ENCODE measurements at places on chromosomes 1 and 21.

DNA sequence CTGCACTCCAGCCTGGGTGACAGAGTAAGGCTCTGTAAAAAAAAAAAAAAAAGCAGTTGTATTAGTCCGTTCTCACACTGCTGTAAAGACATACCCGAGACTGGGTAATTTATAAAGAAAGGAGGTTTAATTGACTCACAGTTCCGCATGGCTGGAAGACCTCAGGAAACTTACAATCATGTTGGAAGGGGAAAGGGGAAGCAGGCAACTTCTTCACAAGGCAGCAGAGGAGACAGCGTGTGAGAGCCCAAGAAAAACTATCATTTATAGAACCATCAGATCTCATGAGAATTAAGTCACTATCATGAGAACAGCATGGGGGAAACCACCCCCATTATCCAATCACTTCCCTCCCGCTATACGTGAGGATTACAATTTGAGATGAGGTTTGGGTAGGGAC lies 151.7 kb upstream of the NR5A2 start:
- DNase-seq: no peak

GRCh38 chr1:211326528-211327345 lies at the start of gene TRAF5:
TSS of gene TRAF5 (plus strand) at chr1:211326833. CDS start at chr1:211353240, 26,407 bp downstream.
- peak; percentile 58 for DNase-seq

- DNase-seq: peak; percentile 20
Measured at GRCh38 chr1:61659061-61659460, 65.9 kb downstream of the TM2D1 start.

DNA sequence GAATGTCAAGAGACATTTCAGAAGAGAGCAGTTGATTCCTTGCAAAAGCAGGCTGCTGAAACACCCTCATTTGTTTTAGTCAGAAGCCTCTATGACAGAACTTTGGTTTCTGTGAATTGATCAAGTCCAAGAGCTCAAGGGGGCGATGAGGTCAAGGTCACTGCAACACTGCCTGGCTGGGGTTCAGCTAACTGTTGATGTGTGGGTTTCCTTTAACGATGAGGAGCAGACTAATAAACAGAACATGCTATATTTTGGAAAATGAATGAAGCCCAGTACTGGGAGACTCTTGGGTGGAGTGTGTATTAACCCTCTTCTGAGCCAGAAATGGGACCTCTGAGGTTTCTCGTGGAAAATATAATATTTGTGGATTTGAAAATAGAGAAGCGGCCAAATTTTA lies 109.3 kb downstream of the ZC3H11B start:
- no peak for DNase-seq

DNA sequence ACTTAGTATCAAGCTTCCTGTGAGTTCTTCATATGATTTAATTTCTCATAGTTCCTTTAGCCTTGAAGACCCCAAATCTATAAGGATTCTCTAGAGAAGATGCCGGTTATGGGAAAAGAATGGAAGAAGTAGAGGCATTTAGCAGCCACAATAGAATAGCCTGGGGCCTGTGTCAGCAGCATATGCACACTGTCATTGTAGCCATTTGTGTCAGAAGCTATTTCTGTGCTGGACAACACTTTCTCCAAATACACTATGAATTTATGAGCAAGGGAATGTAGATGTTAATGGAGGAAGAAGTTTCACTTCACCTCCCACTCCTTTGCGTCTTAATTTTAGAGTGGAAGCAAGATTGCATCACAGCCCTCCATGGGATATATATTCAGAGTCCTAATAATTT lies 17.4 kb downstream of the JAM2 start:
- no peak for DNase-seq

GRCh38 chr1:40107290-40107959 lies 10.4 kb upstream of the PPT1 start:
- DNase-seq: peak; percentile 2

DNA sequence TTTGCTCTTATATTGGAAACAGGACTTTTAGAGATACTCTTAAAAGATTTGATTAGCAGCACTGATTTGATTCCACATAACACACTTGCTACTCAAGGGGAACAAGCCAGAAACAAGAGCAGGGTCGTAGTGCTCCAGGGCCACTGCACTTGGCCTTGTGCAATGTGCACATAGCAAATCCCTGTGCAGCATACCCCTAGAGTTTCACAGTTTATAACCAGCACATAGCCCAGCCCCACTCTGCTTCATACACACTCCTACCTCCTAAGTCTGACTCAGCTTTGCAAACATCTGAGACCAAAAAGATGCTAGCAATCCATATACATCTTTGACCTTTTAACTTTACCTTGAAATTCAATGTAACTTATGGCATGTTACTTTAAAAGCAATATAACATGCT lies 157.6 kb downstream of the VAV3 start:
- no peak for DNase-seq

All from MCF 10A (cell line).